ENCODE measurements at places on chromosomes 5 and 9.

DNA sequence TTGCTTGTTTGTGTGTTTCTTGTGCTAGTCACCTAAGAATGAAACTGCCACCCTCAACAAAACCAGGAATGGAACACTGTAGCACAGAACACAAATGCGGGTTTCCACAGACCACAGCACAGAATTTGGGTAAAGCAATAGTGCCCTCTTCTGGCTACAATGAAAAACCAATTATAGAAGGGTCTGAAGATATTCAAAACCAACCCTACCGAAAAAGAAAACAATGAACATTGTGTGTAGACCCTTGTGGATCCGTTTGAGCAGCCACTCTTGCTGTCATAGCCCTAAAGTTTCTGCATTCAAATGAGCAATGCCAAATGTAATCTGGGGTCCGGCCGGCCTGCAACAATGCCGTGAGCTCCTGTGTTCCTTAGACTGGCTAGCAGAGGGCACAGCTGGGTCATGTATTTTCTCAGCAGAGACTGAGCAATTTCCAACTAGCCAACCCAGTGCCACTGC, 8.3 kb upstream of the ENC1 start:
- peak; percentile 69 for DNase-seq

GRCh38 chr5:73912821-73913271, 286.9 kb downstream of the ARHGEF28 start:
- DNase-seq = no peak

DNA sequence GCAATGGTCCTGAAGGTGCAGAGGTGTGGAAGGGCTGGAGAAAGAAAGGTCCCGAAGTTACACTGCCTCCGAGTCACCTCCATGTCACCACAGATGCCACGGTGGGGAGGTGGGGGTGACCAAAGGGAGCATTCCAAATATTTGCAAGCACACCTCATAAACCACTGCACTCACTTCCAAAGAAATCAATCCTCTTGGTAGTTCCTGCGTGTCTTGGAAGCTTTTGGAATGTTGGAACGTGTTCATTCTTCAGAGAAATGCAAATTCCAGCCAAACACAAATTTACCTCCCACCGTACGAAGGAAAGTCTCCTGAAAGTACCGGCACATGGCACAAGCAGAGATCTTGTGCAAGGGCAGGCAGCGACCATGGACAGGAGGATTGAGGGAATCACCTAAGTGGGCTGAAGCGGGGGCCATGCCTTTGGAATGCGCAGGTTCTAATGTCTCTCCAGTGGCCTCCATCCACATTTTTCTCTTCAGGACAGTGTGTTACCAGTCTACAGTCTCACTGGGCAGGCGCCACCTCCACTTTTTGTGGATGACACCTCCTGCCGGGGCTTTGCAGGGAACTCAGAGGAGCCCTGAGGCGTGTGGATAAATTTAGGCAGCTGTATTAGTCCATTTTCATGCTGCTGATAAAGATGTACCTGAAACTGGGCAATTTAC, 54.0 kb downstream of the NSUN2 start:
- no peak for DNase-seq

DNA sequence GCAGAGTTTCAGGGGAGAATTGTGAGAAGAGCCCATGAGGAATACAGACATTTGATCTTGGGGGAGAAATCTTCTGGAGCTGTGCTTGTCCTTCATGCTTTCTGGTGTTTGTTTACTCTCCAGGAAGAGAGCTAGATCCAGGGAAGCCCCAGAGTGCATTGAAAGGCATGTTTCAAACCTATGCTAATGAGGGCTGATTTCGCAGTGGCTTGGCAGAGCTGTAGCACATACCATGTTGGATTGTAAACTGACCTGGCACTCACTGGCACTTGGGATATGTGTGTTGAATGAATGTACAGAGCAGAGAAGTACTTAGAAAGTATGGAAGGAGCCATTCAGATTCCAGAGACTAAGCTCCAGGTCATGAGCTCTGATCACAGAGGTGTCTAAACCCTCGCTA, 30.9 kb downstream of the TNFSF8 start:
- DNase-seq = no peak

DNA sequence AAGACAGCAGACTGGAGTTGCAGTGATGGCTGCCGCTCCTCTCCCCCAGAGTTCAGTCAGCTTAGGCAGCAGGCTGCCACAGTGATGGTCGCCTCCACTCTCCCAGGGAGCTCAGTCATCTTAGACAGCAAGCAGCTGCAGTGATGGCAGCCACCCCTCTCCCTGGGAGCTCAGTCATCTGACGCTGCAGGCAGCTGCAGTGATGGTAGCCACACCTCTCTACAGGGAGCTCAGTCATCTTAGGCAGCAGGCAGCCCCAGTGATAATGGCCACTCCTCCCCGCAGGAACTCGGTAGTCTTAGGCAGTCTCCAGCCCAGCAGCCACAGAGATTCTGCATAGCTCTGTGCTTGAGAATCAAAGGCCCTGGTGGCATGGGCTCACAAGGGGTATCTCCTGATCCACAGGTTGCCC, 582.7 kb downstream of the DTWD2 start:
- DNase-seq = no peak

DNA sequence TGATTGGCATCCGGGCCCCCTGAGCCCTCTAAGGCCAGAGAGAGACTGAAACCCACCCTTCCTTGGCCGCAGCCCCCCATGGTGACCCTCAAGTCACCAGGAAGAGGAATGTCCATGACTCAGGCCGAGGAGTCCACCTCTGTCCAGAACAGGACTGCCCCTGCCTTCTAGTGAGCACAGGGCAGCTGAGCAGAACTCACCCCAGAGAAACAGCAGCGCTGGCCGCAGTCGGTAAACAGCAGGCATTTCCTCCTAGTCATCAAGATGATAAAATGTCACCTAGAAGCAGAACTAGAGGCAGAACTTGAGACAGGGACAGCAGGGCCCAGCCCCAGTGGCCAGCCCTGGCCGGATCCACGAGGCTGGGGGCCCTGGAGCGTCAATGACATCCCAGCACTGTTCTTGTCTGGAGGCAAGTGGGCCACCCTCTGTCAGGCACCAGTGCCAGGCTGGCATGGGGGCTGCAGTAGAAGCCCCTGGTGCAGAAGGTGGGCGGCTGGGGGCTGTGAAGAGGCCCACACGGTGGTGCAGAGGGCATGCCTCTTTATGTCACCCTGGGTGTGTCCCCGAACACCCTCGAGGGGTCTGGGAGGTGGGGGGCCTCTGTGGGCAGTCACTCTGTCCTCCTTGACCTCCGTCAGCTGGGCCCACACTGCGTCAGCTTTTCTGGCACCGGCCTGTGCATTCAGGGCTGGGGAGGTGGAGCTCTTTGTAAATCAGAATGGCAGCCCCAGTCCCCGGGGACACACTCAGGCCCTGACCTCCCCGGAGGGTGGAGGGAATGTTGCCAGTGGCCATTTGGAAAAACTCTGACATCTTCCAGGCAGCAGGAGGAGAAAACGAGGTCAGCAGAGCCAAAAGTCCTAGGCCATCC, 83.0 kb downstream of the NTNG2 start:
- no peak for DNase-seq

DNA sequence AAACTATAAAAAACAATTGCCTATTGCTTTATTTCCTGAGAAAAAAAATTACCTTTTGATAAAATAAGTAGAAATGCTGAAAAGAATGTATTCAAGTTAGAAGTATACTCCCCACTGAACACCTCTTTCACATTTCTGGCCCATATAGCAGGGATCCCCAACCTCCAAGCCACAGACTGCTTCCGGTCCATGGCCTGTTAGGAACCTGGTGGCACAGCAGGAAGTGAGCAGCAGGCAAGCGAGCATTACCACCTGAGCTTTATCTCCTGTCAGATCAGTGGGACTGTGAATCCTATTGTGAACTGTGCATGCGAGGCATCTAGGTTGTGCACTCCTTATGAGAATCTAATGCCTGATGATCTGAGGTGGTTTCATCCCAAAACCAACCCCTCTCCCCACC, 563.9 kb downstream of the RAB3C start:
- DNase-seq = no peak

DNA sequence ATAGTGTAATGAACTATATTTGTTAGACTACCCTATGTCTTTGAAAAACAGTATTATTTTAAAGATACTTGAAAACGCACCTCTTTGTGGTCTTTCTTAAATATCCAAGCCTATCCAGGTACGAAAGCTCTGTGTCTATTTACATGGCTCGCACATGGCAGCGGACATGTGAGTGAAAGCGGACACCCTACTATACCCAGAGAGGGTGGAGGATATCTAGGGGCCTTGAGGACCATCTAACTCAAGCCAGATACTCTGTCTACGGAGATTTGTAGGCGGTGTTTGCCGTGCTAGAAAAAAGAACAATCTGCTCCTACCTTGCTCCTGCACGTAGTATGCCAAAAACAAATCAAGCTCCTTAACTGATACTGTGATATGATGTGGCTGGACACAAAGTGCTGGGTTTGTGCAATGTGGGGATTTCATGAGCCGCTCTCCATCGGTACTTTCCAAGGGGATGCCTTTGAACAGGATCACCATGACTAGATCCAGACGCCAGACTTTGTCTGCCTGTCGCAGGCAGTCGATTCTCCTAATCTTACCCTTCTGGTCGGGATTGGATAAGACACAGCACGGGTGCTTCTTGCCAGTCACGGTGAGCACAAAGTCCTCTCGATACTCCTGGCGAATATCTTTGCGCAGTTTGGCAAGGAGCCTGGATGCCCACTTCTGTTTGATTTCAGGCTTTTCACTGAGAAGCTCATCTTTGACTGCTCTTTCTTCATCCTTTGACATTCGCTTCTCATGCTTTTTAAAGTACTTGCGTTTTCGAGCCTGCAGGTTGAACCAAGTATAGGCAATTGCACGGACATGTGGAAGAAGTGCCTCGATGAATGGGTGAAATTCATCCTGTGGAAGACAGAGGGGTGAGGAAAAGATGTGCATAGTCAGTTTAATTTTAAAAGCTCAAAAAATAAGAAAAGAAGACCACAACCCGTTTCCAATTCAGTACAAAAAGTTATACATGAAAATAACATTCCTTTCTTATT, 7.0 kb downstream of the NFIB start:
- DNase-seq = no peak

All from HEK293T (cell line).